Articular chondrocyte of knee joint (primary cell): ENCODE measurements at places on chromosomes 6 and 20. TPM values are rescaled to one million over a fixed set of nuclear protein-coding genes. Genes with fewer than 3 reads are reported as not detected.

Gene PRDM1
- total RNA-seq = 1.7 and 2.2 TPM in 2 replicates

Gene VSX1
- not detected in 2 replicates for total RNA-seq

Gene RUNX2
- total RNA-seq = 0.91 and 1.1 TPM in 2 replicates

Gene CDSN
- total RNA-seq = not detected in 2 replicates

Gene TRIM10
- not detected in 2 replicates for total RNA-seq

Gene RIPOR3
- total RNA-seq = 0.76 and 0.78 TPM in 2 replicates

Gene OPRM1
- not detected in 2 replicates for total RNA-seq

Gene SDC4
- 353 and 389 TPM in 2 replicates for total RNA-seq

Gene SNPH
- total RNA-seq = 6.3 and 6.4 TPM in 2 replicates

Gene OTOR
- total RNA-seq = not detected in 2 replicates

Gene FAM8A1
- 43.7 and 50.0 TPM in 2 replicates for total RNA-seq

Gene RGS17
- total RNA-seq = 0.65 and 1.1 TPM in 2 replicates

Gene PAK5
- total RNA-seq = not detected in 2 replicates

Gene MMP24
- 1.4 TPM in 2 replicates for total RNA-seq

Gene SEMG2
- not detected in 2 replicates for total RNA-seq

Gene CDKAL1
- 22.7 and 25.0 TPM in 2 replicates for total RNA-seq

Gene ASCC3
- total RNA-seq = 78.4 and 90.3 TPM in 2 replicates

Gene FLRT3
- total RNA-seq = 0.13 and 0.32 TPM in 2 replicates

Gene NFKBIE
- 4.3 and 8.9 TPM in 2 replicates for total RNA-seq

Gene DPM1
- total RNA-seq = 80.3 and 86.4 TPM in 2 replicates

Gene ARG1
- total RNA-seq = not detected in 2 replicates

Gene PGC
- not detected in 2 replicates for total RNA-seq

Gene SNAP25
- not detected in 2 replicates for total RNA-seq

Gene CD83
- 0.13 and 1.4 TPM in 2 replicates for total RNA-seq

Gene CST1
- total RNA-seq = not detected in 2 replicates

Gene CRISP3
- not detected in 2 replicates for total RNA-seq

Gene PHACTR1
- total RNA-seq = 6.0 and 12.2 TPM in 2 replicates

Gene TDP2
- total RNA-seq = 43.6 and 47.8 TPM in 2 replicates

Gene PTPRK
- 47.6 and 59.2 TPM in 2 replicates for total RNA-seq

Gene METTL24
- total RNA-seq = 0.39 and 0.97 TPM in 2 replicates

Gene MATN4
- total RNA-seq = not detected in 2 replicates

Gene PIGT
- total RNA-seq = 46.9 and 52.1 TPM in 2 replicates
